ENCODE measurements at places on chromosomes 4 and X.

GRCh38 chr4:75708218-75708691 lies 16.1 kb upstream of the USO1 start:
- no peak for DNase-seq

GRCh38 chr4:81631958-81632441 lies 160.3 kb upstream of the RASGEF1B start:
- DNase-seq = peak; percentile 82

GRCh38 chrX:130216320-130216719 lies 44.6 kb downstream of the RAB33A start:
- DNase-seq = no peak

DNA sequence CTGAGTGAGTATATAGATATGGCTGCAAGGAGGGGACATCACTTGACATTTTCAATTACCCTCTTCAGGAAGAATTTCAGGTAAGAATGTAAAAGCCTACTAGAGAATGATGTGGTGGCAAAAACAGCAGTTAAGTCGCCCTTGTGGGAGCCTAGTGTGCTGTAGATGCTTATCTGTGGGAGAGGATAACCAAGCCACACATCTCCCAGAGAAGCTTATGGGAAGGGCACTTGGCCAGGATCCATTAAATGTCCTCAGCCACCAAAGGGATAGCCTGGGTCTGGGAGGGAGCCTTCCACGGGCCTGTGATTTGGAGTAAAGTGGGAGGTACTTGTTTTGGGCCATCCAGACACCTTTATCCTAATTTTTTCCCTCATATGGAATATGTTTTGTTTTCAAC lies 41.3 kb upstream of the BCLAF3 start:
- DNase-seq = no peak

GRCh38 chr4:93841803-93842345 lies 13.3 kb downstream of the ATOH1 start:
- DNase-seq = no peak

DNA sequence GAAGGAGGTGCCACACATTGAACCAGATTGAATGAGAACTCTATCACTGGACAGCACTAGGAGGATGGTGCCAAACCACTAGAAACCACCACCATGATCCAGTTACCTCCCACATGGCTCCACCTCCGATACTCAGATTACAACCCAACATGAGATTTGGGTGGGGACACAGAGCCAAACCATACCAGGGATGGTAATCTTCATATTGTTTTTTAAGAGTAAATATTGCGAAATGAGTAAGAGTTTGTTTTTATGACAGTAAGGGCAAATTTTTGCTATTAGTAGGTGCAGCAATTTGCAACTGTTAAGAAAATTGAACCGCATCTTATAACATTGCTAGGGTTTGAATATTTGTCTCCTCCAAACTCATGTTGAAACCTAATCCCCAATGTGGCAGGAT lies 891.5 kb downstream of the NLGN4X start:
- DNase-seq = no peak

DNA sequence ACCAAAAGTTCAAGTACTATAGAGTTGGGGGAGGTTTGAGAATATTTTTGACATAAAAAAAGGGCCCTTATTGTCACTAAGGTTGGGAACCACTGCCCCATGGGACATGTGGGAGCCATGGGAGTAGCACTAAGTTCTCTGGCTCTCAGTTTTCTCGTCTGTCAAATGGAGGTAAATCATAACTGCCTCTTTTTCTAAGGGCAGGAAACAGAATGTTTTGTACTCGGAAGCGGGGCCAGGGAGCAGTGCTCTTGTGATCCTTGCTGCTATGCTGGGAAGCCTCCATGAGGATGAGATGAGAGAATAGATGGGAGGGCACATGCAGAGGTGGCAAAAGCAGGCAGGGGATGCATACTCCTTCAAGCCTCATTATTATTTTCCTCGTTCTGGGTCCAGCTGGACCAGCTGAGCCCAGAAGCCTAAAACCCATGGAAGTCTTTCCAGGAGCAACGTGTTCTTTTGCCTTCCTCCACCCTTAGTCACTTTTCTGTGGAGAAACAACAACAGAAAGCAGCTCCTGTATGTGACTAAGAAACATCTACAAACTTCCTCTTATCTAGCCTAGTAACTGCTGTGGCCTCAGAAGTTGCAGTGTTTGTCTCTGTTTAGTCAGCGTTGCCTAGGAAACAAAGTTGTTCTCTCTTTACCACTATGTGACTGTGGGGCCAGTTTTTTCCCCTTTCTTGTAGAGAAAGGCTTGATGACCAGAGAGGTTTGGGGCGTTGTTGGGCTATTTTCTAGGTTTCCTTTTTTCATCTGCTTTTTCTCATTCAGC lies 64.8 kb downstream of the TSC22D3 start:
- peak; percentile 62 for DNase-seq

- no peak for DNase-seq
Measured at GRCh38 chr4:1775731-1776500, 17.2 kb upstream of the FGFR3 start.

- DNase-seq = peak; percentile 63
Measured at GRCh38 chr4:159229164-159229563, 126.3 kb downstream of the RAPGEF2 start.

GRCh38 chr4:85762529-85762871 lies 287.6 kb downstream of the ARHGAP24 start:
- DNase-seq = no peak

- DNase-seq = no peak
Measured at GRCh38 chrX:6851140-6851539, 296.4 kb upstream of the STS start.

DNA sequence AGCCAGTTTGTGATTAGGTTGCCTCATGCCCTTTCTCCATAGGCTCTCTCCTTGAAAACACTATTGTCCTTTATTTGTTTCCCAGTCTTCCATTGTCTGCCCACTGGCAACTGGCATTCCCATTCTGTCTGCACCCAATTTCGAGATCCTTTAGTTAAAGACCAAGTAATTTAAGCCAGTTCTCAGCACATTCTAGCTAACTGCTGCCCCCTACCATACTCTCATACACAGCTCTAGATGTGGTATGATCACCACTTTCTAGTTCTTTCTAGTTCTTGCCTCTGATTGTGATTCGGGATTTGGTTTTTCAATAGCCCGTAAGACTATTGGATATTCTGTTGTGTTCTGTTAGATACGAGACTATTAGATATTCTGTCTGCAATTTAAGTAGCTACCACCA lies 135.8 kb upstream of the TRPC5 start:
- DNase-seq = no peak

DNA sequence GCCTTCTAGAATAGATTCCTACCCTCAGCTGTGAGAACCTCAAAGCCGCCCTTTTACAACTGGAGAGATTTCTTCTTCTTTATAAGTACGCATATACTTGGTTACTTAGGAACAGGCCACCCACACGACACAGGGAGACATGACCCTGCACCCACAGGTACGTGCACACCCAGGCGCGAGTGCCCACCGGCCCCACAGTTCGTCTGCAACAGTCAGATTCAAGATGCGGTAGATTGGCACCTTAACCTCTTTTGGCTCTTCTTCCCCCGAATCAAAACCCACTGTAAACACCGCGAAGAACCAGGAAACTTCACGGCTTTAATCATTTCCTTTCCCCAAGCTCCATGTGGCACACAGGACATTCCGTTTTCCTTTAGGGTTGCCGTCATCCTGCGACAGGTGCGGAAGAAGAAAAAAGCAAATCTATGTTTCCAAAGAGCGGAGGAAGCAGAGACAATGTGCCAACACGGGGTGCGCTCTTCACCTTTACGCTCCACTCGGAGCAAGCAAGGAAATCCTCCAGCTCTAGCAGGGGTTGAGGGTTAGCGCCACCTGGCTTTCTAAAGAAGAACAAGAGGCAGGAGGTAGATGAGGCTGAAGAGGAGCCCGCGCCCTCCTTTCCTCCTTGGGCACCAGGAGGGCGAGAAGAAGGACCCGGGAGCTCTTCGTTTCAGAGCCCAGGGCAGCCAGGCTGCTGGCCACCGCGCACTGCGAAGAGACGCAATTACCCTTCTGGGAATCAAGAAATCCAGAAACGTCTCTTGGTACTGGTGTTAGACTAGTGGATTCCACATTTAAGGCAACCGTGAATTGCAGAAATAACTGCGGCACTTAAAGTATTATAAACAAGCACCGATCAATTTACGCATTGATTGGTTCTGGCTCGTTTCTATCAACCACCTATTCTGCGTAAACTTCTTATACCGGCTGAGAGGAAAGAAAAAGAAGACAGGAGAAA lies 35.7 kb downstream of the HAND2 start:
- peak; percentile 44 for DNase-seq

GRCh38 chr4:121192013-121192412 lies 27.9 kb upstream of the TNIP3 start:
- no peak for DNase-seq

DNA sequence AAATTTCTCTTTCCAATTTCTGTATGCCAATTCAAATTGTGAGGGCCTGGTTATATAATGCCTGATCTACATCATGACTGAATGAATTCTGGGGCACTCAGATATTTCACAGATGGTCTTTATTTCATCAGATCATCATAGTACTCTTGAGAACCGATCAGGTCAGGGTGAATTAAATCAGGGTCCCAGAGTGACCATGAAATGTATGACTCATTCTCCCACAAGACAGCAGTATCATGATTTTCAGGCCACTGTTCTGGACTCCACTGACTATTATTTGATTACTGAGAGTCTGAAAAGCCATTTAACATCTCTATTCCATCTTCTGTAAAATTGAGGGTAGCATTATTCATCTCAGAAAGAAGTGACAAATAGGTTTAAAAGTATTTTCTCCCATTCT lies 471.5 kb downstream of the ADGRL3 start:
- DNase-seq = no peak

DNA sequence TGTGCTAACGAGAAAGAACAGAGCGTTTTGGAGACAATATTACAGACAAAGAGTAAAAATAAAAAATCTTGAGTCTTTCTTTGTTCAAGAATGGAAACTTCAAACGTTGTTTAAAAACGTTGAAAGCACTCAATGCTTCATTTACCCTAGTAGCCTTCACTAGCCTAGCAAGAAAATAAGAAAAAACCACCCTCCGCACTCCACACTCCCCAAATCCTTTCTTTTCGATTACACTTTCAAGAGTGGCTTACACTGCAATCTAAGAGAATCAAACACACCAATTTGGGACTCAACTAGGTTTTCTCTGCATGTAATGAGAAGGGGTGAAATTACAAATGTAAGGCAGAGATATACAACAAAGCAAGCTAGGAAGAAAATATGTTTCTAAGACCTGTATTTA lies 4.7 kb downstream of the TMSB4X start:
- DNase-seq = no peak

DNA sequence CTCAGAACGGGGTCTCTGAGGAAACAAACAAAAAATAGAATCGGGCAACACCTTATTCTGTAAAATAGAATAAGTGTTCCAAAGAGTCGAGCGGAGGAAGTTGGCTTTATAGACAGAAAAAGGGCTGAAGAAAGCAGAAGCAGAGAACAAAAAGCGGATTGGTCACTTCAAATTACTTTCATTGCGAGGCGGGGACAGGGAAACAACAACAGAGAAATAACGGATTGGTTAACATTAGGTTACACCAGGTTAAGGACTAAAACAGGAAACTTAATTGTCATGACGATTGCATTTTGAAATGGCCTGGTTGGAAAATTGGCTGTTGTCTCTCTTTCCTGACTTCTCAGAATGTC lies 433 bp upstream of the COQ2 start:
- DNase-seq = peak; percentile 17

DNA sequence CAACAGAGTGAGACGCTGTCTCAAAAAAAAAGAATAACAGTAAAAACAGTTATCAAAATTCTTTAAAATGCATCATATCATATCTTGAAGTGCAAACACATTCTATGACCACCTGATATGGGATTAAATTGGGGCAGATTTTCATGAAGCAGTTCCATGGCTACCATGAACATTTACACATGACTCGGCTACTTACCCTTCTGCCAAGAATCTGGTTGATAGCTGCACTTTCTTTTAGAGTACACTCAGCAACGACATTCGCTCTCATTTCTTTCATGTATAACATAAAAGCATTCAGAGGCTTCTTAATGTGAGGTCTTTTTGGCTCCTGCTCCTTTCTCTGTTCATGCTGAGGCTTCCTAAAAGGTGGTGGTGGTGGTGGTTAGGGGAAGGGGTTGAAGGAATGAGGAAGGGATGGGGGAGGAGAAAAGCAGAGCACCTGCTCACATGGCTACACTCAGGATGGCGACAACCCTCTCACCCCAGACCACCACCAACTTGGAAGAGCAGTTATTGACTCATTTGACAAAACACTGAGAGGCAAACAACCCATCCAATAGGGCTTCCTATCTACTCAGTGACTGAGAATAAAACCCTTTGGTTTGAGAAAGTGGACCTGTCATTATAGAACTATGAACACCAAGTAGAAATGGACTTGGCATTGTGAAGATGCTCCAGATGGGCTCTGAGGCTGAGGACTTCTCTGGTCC lies 88.5 kb downstream of the HADH start:
- DNase-seq = no peak

DNA sequence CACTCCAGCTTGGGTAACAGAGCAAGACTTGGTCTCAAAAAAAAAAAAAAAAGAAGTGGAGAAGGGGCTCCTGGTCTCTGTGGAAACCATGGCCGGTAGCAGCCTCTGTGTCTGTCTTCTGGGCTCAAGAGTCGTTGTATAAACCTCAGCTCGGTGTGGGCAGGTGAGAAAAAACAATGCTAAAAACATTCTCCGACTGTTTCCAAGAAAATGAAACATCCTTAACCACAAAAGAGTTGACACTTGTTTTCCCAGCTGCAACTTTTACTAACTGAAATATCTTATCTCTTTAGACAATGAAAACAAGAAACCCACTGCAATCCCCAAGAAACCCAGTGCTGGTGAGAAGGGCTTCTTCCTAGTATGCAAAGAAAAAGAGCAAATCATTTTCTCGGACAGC lies 26.2 kb downstream of the CD99 start:
- DNase-seq = no peak

- no peak for DNase-seq
Measured at GRCh38 chr4:153728151-153728550, 31.7 kb downstream of the RNF175 start.

- peak; percentile 25 for DNase-seq
Measured at GRCh38 chrX:68462653-68463052, 29.4 kb upstream of the OPHN1 start.

GRCh38 chr4:107625391-107625902 lies 94.6 kb downstream of the PAPSS1 start:
- DNase-seq = no peak

DNA sequence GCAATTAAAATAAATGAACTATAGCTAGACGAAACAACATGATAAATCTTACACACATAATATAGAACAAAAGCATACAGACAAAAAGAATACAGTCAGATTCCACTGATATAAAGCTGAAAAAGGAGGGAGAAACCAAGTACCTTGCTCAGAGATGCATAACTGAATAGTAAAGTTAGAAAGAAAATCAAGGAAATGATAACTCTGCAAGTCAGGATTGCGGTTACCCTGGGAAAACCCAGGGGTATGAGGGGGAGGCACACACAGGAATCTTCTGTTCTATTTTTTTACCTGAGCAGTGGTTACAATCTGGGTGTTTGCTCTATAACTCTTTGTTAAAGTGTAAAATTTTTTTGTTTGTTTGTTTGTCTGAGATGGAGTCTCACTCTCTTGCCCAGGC lies 209.1 kb downstream of the CBR4 start:
- no peak for DNase-seq

DNA sequence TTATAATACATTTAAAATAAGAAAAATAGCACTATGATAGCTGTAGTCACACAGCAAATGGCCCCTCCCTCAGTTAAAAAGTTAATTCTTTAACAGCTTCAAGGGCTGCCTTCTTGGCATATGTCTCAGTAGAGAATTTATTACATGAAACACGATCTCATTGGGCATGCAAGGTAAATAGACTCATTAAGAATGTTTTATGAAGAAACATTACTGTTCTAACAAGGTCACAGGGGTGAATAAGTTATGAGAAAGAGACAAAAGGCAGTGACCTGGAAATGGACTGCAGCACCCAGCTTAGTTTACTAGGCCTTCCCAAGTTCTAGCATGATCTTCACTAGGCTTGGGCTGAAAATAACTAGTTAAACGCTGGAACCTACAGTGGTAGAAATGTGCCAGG lies 277.7 kb downstream of the NR3C2 start:
- no peak for DNase-seq

All from fibroblast of skin of left quadriceps (primary cell).